ENCODE measurements at places on chromosomes 16 and 17.

DNA sequence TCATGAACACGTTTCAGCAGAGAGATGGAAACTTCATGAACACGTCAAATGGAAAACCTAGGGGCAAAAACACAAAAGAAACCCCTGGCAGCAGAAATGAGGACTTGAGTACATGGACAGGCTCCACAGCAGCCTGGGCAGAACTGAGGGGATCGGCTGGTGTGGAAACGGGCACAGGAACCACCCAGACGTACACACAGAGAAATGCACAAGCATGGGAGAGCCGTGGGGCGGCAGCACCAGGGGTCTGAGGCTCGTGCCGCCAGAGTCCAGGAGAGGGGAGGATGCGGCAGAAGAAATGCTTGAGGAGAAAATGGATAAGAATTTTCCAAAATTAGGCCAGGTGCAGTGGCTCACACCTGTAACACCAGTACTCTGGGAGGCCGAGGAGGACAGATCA is 30.0 kb downstream of the MAP1LC3B start:
- DNase-seq = no peak

DNA sequence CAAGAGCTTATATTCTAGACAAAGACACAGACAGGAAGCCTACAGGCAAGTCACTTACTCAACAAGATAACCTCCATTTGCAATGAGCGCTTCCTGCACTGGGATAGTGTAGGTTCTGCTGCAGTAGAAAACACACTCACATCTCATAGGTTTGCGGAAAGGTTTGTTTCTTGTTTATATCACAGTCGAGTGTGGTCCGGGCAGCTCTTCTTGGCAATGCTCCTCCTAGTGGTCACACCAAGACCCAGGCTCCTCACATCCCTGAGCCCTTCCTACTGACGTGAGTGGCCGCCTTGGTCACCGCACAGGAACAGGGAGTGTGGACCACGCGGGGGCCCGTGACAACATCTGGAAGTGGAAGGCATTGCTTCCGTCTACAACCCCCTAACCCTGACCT is 48.0 kb upstream of the RBFOX3 start:
- peak; percentile 86 for DNase-seq

GRCh38 chr17:73874008-73874720 is 229.9 kb upstream of the SDK2 start:
- no peak for DNase-seq

DNA sequence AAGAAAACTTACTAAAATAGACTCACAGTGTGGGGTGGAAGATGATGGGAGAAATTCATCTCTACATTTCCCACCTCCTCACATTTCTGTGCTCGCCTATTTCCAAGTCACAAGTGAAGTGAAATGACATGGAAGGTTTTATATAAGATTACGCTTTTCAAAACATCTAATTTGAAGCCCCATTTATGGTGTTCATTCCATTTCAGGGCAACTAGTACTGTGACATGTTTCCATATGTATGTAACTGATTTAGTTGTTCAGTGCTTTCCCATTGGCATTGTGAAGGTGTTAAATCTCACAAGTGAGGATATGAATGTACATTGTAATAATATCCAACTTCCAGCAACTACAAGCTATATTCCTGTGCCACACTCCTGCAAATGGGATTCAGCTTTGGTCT is 1174.8 kb downstream of the CDH11 start:
- no peak for DNase-seq

- DNase-seq = no peak
Measured at GRCh38 chr17:40517981-40518380, 16.6 kb upstream of the TNS4 start.

- DNase-seq = no peak
Measured at GRCh38 chr17:44741316-44741715, 17.5 kb upstream of the ADAM11 start.

- no peak for DNase-seq
Measured at GRCh38 chr17:56098746-56099145, 54.5 kb upstream of the ANKFN1 start.

- peak; percentile 49 for DNase-seq
Measured at GRCh38 chr16:24829153-24829552, 16.6 kb upstream of the SLC5A11 start.

DNA sequence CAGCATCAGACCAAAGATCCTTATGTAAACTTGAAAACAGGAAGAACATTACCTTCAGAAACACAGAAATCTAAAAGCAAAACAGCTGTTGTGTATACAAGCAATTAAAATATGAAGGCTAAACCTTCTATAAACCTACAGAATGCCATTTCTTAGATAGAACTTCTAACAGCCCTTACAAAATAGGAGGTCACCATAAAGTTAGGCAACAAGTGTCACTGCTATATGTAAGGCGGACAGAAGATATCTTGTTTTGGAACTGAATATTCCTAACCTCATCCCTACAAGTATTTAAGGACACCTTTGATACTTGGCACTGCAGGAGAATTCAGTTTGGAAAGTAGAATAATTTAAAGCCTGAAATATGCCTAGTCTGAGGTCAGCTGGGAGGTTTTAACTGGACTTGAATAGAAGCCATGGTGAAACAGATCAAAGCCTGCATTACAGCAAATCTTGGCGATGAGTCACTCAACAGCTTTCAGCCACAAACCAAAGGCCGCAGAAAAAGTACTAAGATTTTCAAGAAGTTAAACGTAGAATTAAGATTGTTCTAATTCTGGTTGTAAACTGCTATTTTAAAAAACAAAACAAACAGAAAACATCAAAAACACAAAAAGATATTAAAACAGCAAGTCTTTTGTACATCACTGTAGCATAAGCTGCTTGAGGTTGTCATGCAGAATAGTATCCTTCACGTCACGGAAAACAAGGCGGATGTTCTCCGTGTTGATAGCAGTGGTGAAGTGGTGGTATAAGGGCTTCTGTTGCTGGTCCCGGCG is 42.7 kb downstream of the GNA13 start:
- no peak for DNase-seq

DNA sequence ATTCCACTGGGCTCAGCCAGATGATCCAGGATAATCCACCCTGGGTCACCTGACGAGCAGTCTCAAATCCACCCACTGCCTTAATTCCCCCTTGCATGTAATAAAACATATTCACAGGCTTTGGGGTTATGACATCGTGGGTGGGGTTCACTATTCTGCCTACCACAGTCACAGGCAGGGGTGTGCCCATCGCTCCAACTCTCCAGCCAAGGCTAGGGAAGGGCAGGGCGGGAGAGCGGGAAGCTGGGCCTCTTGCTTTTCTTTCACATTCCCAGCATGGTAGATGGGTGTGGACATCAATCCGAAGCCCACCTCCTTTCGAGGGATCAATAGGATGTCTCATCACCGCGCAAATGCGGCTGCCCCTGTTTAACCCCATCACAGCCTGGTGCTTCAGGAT is 12.7 kb upstream of the CD300LD start:
- DNase-seq = no peak

All from endodermal cell (in vitro differentiated cells).